ENCODE measurements at places on chromosomes 3 and 15.

GRCh38 chr3:160400030-160400701, 716 bp downstream of the SMC4 start:
- DNase-seq: no peak

GRCh38 chr3:168817177-168817576, 721.5 kb upstream of the GOLIM4 start:
- DNase-seq: no peak

DNA sequence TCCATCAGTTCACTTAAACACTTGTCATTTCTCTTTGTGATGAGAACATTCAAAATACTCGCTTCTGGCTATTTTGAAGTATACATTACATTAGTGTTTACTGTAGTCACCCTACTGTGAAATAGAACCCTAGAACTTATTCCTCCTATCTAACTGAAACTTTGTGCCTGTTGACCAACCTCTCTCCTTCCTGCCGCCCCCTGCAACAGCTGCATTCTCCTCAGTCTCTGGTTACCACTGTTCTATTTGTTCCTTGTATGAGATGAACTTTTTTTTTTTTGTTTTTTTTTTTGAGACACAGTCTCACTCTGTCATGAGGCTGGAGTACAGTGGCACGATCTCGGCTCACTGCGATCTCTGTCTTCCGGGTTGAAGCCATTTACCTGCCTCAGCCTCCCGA, 2.9 kb downstream of the RAD51 start:
- no peak for DNase-seq

DNA sequence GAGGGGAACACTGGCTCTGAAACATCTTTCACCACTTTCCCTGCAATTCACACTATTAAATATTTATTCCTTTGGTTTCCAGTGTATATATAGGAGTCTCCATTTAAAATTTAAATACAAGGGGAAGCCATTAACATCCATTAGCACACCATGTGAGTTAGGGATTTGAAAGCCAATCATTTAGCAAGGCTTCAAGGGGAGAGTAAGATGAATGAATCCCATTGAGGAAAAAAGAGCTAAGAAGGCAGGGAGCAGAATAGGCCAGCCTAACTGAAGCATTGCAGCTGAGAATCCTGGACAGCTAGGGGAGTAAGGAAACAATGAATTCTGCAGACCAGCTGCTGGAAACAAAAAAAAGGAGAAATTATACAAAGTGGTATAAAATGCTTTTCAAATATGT, 426.1 kb downstream of the IL5RA start:
- DNase-seq: no peak

- no peak for DNase-seq
Observed at GRCh38 chr3:186963636-186964035, 33.3 kb downstream of the ST6GAL1 start.

GRCh38 chr15:85757073-85757938, 37.4 kb downstream of the KLHL25 start:
- no peak for DNase-seq

DNA sequence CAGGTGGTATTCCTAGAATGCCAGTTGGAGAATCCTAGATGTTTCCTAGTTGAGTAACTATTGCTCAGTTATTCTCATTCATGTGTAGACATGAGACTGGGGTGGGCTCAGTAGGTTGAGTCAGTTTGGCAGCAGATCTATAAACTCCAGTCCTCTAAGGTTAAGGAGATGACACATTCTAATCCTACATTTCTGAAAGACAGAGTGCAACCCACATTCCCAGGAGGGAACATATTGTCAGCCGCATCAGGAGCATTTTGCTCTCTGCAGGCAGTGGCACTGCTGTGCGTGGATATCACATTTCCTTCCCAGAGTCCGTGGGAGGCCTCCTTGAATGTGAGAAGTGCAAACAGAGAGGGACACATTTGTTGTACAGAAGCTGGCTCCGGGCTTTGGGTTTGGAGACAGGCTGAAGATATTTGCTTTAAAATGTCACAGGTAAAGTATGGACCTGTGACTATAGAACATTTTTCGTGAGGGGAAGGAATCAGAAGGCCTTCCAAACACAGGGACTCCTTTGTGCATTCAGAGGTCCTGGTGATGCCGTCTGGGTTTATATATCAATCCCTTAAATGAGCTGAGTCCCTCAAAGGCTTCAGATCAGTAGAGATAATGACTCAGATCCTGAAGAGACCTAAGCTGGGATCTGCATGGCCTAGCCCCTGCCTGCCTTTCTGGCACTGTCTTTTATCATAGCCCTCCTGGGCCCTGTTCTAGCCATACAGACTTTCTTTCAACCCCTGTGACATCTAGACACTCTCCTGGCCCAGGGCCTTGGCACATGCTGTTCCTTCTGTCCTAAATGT, 156.5 kb downstream of the CADPS start:
- no peak for DNase-seq

- DNase-seq: no peak
Observed at GRCh38 chr3:164929642-164930041, 148.7 kb downstream of the SI start.

DNA sequence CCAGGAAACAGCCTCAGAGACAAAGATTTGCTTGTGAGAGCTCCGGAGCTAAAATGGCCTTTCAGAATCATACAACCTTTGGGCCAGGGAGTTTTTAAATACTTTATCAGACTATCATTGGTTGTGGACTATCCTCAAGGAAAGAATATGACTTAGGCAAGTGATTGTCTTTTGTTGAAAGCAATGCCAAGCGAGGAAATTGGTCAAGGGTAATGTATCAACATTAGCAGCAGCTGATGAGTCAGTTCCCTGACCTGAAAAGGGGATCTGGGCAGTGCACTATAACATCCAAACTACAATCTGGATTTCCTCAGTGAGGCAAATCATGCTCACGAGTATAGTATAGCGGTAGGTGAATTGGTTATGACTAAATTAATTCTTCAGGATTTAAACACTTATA, 303.6 kb downstream of the LSAMP start:
- no peak for DNase-seq
